ENCODE measurements at places on chromosomes 5 and 9. TPM values are rescaled to one million over a fixed set of nuclear protein-coding genes. Genes with fewer than 3 reads are reported as not detected.

- DNase-seq = no peak
Observed at GRCh38 chr5:93708442-93708841, 33.0 kb downstream of the POU5F2 start.

DNA sequence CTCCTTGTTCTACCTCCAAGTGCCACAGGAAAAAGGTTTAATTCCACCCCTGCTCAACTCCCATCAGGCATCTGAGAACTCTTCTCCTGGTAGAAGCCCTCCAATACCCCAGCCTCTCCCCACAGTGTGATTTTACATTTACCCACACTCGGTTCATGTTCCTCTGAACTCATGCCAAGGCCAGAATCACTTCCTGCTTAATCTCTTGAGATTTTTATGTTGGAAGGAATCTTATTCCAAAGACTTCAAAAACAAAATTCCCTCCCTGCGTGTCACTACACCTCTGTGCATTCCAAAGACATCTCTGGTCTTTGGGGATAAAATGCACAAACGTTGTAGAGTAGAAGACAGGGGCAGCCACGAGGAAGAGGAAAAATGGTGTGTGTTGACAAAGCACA lies 186.8 kb downstream of the ACTL7B start:
- no peak for DNase-seq

Gene EQTN
- polyA plus RNA-seq = not detected

DNA sequence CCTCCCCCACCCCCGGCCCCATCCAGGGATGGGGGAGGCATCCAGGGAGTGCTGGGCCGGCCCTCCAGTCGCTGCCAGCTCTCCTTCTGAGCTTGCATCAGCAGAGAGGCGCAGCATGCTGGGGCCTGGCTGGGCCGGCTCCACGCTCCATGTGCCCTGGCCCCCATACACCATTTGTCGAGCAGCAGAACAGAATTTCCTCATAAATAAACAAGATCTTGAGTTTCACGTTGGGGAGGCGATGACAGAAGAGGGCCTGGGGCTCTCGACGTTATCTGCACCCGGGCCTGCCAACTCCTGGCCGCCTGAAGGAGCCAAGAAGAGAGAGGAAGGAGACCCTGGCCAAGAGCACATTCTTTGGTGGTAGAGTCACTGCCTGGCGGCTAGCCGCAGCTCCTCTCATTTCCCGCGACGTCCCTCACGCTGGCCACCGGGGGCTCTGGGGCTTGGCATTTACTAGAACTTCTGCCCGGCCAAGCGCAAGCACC lies 177.0 kb downstream of the FGF18 start:
- DNase-seq = no peak

Gene BRD3OS
- 24.9 TPM for polyA plus RNA-seq

DNA sequence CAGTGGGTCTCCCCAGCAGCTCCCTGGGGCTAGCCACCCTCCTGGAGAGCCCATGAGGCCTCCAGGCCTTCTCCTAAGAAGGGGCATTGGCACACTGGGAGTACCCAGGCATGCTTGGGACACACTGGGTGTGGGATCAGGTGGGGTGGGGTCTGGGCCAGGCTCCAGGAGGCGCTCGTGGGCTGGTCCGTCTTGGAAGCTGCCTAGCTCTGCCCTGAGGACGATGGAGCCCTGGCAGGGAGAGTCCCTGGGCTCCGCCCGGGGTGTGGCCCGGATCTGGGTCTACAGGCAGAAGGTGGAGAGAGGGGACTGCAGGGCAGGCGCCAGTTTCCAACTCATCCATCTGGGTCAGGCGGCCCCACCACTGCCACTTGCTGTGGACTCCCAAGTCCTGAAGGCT lies 2.4 kb downstream of the PRRX2 start:
- DNase-seq = no peak
